ENCODE measurements at places on chromosomes 12 and 14.

- DNase-seq: no peak
Measured at GRCh38 chr14:104583424-104584306, 4.1 kb downstream of the C14orf180 start.

- peak; percentile 36 for DNase-seq
Measured at GRCh38 chr12:45669093-45669492, 60.4 kb upstream of the ARID2 start.

GRCh38 chr12:54998958-54999510 is 14.5 kb upstream of the TESPA1 start:
- DNase-seq: no peak

DNA sequence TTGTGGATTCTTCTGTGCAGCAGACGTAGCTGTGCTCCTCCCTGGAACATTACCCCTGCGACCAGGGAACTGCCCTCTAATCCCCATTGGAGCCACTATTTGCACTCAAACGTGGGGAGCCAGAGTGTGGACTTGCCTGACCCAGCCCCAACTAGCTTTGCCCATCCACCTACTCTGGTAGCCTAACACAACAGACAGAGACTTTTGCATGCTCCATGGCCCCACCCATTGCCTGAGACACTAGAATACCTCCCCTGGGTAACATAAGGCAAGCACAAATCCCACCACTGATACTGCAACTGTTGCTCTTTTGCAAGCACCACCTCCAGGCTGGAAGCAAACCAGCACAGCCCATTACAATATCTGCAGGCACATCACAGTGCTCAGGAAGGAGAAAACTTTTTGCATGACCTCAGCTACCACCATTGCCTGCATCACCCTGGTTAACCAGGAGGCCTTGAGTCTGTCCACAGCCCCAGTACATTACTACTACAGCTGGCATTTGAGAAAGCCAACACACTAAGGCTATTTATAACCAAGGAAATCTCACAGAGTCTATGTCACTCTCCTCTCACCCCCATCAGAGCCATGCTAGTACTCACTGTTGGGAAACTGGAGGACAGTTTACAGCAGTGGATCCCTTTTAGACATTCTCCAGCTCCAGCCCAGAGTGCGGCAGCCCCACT is 15.0 kb downstream of the CEP128 start:
- no peak for DNase-seq

GRCh38 chr12:2691006-2691344 is 103.8 kb upstream of the FKBP4 start:
- peak; percentile 74 for DNase-seq

- DNase-seq: no peak
Measured at GRCh38 chr14:104766863-104767633, 14.1 kb downstream of the SIVA1 start.

GRCh38 chr14:58777541-58777979 is 139.8 kb downstream of the DACT1 start:
- no peak for DNase-seq

- DNase-seq: no peak
Measured at GRCh38 chr12:51000245-51000644, 25.9 kb downstream of the SLC11A2 start.

- DNase-seq: no peak
Measured at GRCh38 chr14:50822501-50823042, 8.4 kb downstream of the NIN start.

- DNase-seq: no peak
Measured at GRCh38 chr12:7612851-7613250, 52.9 kb downstream of the APOBEC1 start.

DNA sequence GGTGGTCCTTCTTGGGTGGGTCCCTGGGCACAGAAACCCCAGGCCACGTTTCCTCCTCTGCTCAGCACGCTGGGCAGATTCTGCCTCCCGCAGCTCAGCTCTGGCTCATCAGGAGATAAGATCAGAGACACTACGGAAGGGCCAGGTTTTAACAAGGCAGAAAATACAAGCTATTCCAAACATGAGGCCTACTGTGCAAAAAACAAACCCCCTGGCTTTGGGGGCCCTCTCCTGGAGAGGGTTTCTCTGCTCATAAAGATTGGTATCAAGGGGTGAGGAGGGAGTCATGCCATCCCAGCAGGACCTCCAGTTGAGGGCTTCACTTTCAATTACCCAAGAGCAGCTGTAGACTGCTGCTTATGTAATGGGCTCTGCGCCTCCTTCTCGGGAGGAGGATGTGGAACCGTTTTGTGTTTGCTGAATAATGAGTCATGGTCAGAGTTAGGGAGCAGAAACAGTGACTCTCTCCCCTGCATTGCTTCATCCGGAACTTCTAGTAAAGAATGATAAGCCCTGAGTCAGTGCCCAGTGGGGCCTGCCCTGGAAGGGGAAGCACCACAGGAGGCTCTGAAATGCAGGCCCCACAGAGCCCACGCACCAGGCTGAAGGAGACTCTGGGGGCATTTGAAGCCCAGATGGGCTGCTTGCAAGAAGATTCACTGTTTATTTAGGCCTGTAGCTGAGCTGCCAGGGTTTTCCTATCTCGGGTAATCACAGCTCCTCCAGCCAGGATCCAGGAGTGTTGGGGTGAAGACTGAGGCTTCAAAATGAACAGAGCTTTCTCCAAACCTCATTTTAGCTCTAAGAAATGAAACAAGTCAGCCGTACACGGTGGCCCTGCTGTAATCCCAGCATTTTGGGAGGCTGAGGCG is 79.3 kb downstream of the SSPN start:
- peak; percentile 29 for DNase-seq

- no peak for DNase-seq
Measured at GRCh38 chr12:101027816-101028215, 182.2 kb downstream of the SLC5A8 start.

- no peak for DNase-seq
Measured at GRCh38 chr12:88381466-88381865, 198.8 kb downstream of the KITLG start.

DNA sequence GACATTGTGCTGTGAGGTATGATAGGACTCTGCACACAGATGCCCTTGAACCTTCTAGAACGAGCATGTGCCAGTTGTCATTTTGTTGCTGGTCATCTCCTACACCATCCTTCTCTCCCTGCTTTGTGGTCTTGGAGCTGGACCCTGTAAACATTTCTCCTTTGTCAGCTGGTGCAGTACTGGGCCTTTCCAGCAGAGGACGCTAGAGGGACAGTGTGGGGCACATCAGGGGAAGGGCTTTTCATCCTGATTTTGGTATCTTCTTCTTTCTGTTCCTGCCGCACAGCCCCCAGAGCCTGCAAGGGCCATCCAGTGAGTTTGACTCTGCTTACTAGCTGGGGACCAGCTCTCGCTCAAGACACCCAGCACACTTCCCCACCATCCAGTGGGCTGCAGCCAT is 484.6 kb downstream of the AACS start:
- no peak for DNase-seq

GRCh38 chr14:23555533-23555881 is 564 bp upstream of the THTPA start:
- no peak for DNase-seq

All from CD4-positive, alpha-beta T cell treated with Interleukin-10 for 1 hour (primary cell).